NCI-H2081 (cell line): ENCODE measurements at places on chromosomes 2 and 18.

GRCh38 chr2:216810399-216811160 lies 49.3 kb downstream of the TNP1 start:
- peak; percentile 8 for DNase-seq

GRCh38 chr18:55316486-55317184 lies 271.4 kb downstream of the TCF4 start:
- no peak for DNase-seq

DNA sequence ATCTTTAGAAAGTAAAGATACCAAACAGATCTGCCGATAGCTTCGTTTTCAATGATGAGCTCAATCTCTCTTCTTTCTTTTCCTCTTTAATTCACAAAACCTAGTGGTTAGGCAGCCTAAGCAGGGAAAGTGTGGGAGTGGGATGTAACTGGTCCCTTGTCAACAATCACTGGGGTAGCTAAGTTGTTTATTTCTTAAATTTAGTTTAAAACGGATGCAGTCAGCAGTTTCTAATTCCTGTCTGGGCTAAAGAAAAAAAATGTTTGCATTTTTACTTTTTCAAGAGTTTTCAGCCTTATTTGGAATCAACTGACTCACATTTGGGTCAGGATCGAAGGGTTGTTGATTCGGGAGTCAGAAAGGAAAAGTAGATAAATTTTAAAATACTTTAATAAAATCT lies 137.7 kb upstream of the TACR1 start:
- DNase-seq, result no peak

- no peak for DNase-seq
Observed at GRCh38 chr2:194486326-194486725, 1170.7 kb upstream of the SLC39A10 start.

- DNase-seq, result no peak
Observed at GRCh38 chr2:8653485-8653884, 28.4 kb upstream of the ID2 start.

GRCh38 chr18:71021030-71021362 lies 732.2 kb downstream of the SOCS6 start:
- DNase-seq, result no peak

DNA sequence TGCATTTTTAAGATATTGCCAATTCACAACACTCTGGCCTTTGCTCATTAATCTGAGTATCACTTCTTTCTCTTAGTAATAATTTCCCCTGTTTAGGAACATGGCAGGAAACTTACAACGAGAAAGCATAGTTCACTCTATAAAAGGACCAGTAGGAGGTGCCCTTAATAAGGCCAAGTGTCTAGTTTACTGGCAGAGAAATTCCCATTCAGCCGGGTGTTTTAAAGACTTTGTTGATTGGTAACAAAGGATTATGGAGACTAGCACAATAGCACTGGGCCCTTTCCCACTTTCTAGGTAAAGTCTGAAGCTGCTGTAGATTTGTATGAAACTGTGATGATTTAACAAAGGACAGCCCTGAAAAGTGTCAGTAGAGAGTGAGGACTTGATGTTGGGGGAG lies 3.1 kb downstream of the DCC start:
- peak; percentile 15 for DNase-seq

DNA sequence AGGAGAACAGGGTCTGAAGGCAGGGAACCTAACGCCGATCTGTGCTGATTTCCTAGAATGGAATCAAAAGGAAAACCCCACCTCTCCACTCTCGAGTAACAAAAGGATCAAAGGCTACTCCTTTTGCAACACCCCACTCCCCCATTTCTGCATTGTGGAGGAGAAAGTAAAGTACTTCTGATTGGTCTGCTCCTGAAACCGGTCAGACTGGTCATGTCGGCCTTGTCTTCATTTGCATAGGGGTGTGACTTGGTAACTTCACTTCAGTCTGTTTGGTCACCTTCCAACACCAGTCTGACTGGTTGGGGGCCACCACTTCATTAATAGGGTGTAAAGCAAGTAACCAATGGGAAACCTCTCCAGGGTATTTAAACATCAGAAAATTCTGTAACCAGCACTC lies 771.9 kb downstream of the ERBB4 start:
- peak; percentile 47 for DNase-seq

DNA sequence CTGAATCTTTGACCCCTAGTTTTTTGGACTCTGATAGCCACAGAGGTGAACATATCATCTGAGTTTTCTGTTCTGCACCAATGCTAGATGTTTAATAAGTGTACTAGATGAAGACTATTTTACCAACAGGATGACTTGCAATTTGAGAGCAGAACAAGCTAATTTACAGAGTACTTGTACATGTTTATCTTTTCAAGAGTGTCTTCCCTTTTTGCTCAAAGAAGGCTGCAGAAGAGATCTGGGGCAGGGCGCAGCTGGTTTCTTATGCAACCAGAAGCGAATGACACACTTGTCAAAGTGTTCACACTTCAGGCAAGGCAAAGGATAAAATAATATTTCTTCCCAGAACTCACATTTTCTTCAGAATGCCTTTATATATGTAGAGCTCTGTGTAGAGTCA lies 86.0 kb downstream of the VWA3B start:
- DNase-seq, result no peak

- DNase-seq, result no peak
Observed at GRCh38 chr2:26853751-26854150, 5.8 kb downstream of the DPYSL5 start.

DNA sequence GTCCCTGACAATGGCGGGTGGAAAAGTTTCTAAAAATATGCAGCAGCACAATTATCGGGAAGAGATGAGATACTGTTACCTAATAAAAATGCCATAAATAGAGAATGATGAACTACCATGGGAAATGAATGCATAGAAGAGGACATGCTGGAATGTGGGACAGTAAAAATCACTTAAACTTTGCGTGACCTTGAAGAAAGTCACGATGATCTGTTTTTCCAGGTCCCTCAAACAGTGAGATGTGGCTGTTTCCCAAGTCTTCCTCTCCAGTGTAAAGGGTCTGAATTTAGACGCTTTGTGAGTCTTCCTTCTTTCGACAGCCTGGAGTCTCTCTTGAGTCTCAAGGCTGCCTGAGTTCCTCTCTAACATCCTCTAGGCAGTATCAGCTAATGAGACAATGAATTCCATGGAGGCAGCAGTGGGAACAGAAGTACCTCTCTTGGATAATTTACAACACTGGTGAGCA lies 1.4 kb downstream of the CLUL1 start:
- no peak for DNase-seq

DNA sequence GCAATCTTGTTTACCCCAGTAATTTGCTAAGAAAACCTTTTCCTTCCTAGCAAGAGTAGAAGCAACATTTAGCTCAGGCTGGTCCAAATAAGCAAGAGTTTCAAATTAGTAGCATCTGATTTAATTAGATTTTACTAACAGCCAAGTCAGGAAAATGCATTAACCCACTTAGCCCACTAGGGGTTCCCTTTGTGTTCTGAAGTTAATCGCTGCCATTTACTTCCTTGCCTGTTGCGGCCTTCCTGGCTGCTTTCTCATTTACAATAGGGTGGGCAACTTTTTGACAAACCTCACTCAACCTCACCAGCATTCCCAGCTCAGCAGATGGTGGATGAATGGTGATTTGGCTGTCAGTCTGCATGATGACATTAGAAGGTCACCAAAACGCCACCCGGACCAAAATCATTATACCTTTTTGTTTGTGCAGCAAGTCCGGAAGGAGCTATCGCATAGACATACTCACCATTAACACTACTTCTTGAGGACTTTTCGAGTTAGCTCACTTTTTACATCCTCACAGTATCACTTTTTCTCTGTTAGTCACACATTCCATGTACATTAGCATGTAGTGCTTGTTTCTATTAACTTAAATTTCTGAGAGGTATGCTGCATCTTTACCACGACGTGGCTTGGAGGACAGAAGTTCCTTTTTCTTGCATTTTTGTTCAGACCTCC lies 101.5 kb upstream of the SETBP1 start:
- DNase-seq, result no peak

GRCh38 chr2:159471340-159471739 lies 145.0 kb downstream of the BAZ2B start:
- DNase-seq, result no peak

GRCh38 chr18:3342628-3343027 lies 80.7 kb downstream of the MYL12B start:
- DNase-seq, result no peak

DNA sequence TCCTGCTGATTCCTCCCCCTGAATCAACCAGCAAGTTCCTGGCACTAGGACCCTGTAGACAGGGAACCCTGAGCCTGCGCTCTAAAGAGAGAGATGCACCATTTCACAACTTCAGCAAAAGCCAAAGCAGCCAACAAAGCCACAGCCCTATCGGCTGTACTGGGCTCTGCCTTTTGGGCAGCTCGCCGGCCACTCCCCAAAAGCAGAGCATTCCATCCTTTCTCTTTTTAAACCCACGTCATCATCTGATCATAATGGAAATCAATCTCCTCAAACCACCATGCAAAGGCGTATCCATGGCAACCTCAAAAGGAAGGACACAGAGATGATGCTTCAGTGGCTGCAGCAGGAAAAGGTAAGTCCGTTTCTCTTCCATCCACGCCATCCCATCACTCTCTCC lies 5.3 kb upstream of the DCTN1 start:
- no peak for DNase-seq

DNA sequence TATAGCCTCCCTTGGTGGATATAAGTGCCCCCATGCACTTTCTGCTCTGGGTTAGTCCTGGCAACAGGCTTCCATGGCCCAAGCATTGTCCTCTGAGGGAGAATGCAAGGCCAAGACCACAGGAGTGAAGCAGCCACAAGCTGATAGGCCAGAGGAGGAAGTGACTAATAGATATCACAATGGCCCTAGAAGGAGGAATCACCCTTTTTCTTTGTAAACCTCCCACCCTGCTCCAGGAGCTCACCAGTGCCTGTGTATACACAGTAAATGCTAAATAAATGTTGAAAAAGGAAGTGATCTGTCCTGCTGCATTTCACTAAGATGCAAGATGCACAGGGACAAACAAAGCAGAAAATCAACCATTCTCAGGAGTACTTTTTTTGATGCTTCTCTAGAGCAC lies 49.7 kb upstream of the ABCA12 start:
- DNase-seq, result no peak

GRCh38 chr2:30209227-30209626 lies 22.1 kb upstream of the LBH start:
- DNase-seq, result no peak

- DNase-seq, result peak; percentile 70
Observed at GRCh38 chr18:23883277-23883790, 131.2 kb upstream of the TTC39C start.

DNA sequence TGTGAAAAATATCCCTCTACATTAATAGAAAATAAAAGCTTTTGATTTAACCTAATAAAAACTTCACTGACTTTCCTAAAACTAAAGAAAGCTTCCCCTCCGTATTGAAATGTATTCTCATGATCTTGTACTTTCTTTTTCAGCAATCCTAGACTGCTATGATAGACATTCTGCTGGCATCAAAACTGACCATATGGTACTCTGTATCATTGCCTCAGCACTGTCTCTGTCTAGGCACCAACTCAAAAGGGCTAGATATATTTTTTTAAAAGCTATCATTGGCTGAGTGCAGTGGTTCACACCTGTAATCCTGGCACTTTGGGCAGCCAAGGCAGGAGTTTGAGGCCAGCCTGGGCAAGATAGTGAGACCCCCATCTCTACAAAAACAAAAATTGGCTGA lies 32.9 kb downstream of the CDKL4 start:
- DNase-seq, result no peak
